Epithelial cell of esophagus (primary cell): ENCODE measurements at places on chromosomes 6 and 20.

DNA sequence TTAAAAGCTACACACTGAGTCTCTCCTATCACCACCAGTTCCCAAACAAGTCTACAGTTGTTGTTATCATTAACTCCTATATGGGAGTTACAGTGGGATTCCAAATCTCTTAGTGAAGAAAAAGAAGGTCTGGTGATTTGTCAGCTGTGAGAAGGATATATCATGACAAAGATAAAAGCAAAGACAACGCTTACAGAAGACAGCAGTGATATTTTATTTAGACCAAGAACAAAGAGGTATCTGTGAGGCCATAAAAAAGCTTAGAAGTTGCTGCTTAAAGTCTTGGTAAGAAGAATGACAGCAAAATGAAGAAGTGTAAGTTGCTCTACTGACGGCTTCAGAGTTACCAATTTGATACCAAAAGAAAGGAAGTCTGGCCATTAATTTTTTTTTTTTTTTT, 47.2 kb downstream of the CHD6 start:
- no peak for DNase-seq

DNA sequence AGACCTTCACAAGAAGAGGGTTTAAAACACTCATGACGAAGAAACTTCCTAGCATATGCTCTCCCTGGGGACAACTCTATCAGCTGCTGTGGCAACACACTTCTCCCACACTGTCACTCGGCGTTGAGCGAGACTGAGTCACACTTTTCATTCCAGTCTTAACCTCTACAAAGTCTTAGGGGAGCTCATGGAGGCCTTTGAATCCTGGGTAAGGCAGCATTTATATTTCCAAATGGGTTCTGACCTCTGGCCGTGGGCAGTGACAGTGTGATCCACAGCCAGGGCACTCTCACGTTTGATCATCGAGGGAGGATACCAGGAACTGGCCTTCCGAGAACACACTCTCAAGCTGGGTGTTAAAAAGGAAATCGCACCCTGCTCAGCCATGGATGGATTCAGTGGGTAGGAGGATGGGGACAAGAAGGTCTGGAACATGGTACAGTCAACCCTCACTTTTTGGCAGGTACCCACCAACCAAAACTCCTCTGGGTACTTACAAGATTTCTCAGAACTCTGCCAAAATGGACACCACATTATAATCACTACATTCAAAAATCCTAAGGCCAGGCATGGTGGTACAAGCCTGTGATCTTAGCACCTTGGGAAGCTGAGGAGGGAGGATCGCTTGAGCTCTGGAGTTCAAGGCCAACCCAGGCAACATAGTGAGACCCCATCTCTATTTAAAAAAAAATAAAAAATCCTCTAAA, 19.6 kb downstream of the RRBP1 start:
- no peak for DNase-seq

DNA sequence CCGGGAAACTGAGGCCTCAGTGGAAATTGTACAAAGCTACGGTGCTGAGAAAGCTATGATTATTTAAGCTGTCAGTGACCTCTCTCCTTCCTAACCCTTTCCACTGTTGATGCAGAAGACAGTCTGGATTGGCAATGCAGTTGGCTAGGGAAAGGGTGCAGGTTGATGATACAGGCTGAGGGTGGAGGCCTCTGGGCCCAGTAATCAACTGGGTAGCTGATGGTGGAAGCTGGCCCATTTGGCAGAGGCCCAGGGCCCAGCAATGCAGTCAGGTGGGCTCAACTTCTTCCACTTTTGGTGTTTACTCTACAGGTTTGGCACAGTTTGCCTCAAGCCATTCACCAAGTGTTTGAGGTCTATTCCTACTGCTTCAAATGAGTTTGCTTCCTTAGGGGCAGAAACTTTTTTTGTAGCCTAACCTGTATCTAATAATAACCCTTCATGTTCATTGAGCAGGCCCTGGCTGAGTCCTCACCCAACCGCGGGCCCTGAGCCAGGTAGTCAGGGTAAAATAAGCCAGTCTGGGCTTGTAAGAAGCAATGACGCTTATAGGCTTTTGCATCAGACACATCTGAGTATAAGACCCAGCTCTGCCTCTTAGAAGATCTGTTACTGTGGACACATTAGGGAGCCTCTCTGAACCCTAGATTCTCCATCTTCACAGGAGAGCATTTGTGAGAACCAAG, 12.1 kb downstream of the BCL2L1 start:
- DNase-seq, result peak; percentile 99

DNA sequence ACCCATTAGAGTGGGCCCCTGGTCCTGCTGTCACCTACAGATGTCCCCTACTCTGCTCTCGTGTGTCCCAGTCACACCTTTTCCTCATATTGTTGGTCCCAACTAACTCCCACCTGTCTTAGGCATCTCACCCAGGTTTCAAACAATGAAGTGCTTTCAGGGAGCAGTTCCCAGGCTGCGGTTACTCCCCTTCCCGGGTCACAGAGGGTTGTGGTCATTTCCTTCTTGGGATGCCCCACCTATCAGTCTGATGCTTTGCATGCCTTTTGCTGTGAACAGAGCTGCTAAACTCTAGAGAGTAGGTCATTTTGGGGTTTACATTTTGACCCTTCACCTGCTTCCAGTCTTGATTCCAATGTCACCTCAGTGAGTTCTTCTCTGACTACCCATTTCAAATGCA, 181.6 kb downstream of the CDC5L start:
- DNase-seq, result no peak

DNA sequence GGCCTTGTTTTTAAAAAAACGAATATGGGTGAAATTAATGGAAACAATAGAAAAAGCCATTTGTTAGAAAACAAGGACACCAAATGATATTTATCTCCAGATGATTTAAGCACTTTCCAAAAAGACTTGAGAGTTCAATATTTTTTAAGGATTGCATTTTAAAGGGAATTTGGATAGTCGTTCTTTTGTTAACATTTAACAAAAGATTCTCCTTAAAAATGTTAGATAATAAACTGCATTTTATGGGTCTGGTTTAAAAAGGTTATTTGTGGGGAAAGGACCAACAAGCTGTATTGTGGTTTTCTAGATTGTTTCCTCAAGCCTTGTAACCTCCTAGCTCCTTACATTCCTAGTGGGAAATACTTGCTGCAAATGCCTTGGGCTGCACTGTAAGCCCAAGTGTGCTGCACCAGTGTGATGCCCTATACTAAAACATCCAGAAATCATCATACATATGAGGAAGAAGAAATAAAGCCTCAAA, 1.5 kb upstream of the PHIP start:
- no peak for DNase-seq

- no peak for DNase-seq
Observed at GRCh38 chr6:134002821-134003220, 49.6 kb downstream of the SLC2A12 start.

- peak; percentile 20 for DNase-seq
Observed at GRCh38 chr6:142118925-142119324, 13.8 kb upstream of the GJE1 start.

GRCh38 chr6:159174263-159174969, 5.2 kb downstream of the FNDC1 start:
- peak; percentile 67 for DNase-seq

GRCh38 chr20:15564981-15565380, 1008.3 kb downstream of the KIF16B start:
- no peak for DNase-seq

DNA sequence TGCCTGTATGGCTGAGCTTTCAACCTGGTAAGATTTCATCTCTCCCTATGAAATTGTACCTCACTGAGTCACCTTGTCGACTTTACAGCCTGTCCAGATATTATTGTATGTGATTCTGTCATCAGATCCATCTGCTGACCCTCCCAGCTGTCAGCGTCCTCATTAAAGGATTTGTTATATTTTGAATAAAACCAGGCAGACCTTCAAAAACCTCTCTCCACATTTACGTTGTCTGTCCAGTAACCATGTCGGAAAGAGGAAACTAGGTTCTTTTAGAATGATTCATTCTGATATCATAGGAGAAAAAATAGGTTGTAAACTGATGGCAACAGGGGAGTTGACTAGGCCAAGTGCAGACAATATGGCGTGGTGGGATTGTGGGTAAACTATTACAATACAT, 38.5 kb downstream of the TSPYL4 start:
- peak; percentile 55 for DNase-seq
